ENCODE measurements at places on chromosomes 7 and 10.

- no peak for DNase-seq
These were observed 2.6 kb downstream of the GOLGA7B start for GRCh38 chr10:97852277-97852676.

- no peak for DNase-seq
These were observed 211.3 kb downstream of the SKIDA1 start for GRCh38 chr10:21314111-21314626.

DNA sequence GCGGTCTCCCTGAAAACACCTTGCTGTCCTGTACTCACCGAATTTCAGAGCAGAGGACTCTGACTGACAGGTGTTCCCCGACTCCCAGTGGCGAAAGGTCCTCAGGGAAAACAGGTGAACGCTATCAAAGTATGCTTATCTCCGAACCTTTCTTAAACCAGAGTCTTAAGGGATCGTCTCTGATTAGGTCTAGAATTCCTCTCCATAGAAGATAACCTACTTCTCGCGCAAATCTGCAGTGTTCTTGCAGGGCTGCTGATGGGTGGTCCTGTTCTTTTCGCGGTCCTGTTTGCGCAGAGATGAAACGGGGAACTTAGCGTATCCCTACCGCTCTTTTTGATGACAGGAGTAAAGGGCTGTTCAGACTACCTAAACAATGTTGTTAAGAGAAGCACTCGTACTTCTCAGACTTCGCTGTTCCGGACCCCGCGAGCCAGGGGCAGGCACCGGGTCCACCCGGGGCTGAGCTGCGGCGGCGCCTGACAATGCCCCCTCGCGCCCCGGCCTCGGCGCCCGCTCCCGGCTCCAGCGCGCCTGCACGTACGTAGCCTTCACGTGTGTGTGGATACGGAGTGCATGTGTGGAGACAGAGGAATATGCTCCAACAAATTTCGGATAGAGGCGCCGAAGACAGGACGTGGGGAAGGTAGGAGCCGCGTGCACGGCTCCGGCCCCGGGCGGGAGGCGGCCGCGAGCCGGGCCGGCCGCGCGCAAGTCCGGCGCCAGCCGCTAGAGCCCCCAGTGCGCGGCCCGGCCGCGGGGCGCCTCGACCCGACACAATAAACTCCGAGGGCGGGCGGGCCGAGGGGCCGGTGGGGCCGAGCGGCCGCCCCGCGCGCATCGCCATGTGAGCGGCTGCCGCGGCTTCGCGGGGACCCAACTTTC is 766 bp upstream of the ZMYND11 start:
- peak; percentile 48 for DNase-seq

GRCh38 chr7:18975689-18976280 is 141.7 kb downstream of the TWIST1 start:
- DNase-seq, result no peak

- DNase-seq, result no peak
These were observed 222.1 kb downstream of the NSUN6 start for GRCh38 chr10:18429335-18429734.

- DNase-seq, result peak; percentile 93
These were observed 95.4 kb downstream of the FAM53B start for GRCh38 chr10:124648738-124649137.

GRCh38 chr10:123703195-123703790 is 37.1 kb downstream of the GPR26 start:
- no peak for DNase-seq

- DNase-seq, result no peak
These were observed 50.7 kb downstream of the UBE3C start for GRCh38 chr7:157189405-157189804.

DNA sequence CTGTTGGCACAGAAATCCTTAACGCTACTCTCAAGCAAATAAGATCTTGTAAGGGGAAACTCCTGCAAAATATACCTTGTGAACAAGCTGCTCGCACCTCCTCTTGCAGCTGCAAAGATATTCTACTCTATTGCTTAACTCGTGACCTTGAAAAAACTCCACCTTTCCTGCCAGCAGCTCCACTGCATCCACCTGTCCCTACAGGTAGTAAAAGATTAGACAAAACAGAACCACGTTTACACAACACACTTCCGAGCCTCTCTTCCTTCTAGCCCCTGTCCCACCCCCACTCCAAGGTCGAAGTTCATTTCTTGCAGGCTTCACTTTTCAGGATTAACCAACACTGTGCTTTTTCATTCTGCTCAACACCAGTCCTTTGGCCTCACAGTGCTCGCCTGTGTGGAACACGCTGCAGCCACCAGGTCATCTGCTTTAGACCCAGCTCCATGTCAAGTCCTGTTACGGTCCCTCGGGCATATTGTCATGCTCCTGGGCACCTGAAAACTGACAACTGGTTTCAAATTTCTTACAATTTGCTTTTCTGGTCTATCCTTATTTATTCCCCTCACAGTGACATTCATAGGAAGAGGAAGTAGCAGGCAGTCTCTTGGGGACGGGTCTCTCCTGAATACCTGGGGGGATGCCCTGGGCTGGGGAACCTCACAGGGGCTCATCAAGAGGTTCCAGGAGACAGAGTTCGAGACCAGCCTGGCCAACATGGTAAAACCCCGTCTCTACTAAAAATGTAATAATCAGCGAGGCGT is 165.8 kb upstream of the KLF14 start:
- no peak for DNase-seq

- DNase-seq, result peak; percentile 64
These were observed 118.0 kb upstream of the PRSS58 start for GRCh38 chr7:142375710-142376313.

DNA sequence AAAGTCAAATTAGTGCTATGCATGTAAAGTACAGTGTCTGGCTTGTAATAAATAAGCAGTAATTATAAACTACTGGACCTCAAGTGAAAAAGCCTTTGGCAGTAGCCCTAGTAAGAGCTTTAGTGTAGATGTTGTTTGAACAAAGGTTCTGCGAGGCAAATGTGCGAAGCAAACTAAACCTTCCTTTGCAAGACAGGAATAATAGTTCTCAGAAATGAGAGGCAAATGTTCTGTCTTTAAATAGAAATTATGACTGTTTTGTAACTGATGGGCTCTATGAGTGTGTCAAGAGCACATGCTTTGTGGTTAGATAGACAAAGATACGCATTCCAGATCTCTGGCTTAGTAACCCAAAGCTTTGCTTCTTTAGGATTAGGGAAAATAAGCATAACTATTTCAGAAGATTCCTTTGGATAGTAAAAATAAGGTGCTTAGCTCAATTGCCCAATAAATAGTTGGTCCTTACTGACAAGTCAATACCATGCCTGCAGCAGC is 169.2 kb upstream of the CDC14C start:
- no peak for DNase-seq

GRCh38 chr7:92833766-92834506 is 2.4 kb downstream of the CDK6 start:
- peak; percentile 93 for DNase-seq

- no peak for DNase-seq
These were observed 77.4 kb upstream of the SEM1 start for GRCh38 chr7:96786998-96787395.

- DNase-seq, result no peak
These were observed 75.2 kb downstream of the DNAJB6 start for GRCh38 chr7:157412021-157412443.

DNA sequence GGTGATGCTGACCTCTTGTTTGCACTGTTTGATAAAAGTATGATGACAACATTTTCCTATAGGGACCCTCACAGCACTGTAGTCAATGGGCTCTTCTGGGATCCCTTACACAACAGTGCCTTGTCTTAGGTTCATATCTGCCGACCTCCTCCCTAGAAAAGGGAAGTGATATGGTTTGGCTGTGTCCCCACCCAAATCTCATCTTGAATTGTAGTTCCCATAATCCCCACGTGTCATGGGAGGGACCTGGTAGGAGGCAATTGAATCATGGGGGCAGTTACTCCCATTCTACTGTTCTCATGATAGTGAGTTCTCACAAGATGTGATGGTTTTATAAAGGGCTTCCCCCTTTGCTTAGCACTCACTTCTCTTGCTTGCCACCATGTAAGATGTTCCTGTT is 23.1 kb downstream of the ZC3HAV1 start:
- DNase-seq, result no peak

GRCh38 chr10:28761084-28761846 is 83.9 kb downstream of the BAMBI start:
- DNase-seq, result no peak

DNA sequence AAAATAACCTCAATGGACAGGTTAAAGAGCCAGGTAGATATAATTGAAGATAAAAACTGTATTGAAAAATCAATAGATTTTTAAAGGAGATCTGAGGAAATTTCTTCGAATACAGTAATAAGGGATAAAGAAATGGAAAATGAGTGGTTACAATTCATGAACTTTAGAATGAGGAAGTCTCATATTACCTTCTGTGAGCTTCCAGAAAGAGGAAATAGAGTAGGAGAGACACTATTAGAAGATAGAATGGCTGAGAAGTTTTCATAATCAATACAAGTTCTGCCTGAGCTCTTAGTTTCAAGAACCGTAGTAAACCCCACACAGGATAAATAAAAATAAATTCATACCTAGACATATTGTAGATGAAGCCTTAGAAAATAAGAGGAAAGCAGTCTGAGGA is 11.5 kb downstream of the SDK1 start:
- DNase-seq, result no peak

DNA sequence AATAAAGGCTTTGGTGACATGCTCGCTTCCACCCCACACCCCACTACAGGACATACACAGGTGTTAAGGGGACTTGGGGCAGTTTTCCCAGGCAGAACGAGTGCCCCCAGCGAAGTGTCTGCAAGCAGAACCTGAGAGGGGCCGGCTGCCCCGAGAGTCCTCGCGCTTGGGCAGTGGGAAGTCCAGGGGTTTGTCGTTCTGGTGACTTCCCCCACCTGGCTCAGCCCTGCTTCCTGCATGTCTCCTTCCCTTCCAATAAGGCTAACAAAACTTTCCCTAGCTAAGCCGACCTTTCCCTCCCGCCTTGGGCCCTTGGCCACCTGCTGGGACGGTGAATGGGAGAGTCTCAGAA is 916 bp downstream of the VWA2 start:
- DNase-seq, result no peak

- DNase-seq, result peak; percentile 98
These were observed 12.3 kb upstream of the OGA start for GRCh38 chr10:101830322-101831168.

GRCh38 chr7:50502947-50503346 is 52.8 kb upstream of the FIGNL1 start:
- DNase-seq, result no peak

DNA sequence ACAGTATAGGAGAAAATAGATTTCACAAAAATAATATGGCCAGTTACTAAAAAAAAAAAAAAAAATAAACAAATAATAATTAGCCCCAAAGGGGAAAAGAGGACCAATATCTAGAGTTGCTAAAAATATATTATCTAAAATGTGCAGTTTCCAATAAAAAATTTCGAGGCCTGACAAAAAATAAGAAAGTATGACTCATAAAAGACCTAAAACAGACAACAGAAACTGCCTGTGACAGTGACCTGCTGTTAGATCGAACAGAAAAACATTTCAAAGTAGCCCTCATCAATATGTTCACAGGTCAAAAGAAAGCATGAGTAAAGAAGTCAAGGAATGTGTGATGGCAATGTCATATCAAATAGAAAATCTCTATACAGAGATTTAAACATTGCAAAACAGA is 11.8 kb upstream of the TSPAN12 start:
- no peak for DNase-seq

DNA sequence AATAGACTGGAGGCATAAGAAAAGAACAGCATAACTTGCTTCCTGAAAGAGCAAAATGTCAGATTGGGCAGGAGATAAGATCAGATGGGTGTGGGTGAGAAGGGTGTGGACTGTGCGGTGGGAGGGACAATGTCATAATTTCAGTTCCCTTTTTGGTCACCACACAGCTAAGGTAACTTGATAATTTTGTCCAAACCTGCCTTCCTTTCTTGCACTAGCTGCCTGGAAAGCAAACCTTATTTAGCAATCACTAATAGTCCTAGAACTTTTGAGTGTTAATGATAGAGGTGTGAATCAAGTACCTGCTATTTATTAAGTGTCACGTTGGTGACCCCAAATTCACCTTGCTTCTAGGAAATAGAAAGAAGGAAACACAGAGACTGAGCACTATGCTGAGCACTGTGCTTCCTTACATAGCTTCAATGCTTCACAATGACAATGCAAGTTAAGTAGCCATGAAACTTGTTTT is 72.4 kb upstream of the SP4 start:
- peak; percentile 89 for DNase-seq

- DNase-seq, result peak; percentile 7
These were observed 128.4 kb upstream of the BTBD16 start for GRCh38 chr10:122142641-122143237.

DNA sequence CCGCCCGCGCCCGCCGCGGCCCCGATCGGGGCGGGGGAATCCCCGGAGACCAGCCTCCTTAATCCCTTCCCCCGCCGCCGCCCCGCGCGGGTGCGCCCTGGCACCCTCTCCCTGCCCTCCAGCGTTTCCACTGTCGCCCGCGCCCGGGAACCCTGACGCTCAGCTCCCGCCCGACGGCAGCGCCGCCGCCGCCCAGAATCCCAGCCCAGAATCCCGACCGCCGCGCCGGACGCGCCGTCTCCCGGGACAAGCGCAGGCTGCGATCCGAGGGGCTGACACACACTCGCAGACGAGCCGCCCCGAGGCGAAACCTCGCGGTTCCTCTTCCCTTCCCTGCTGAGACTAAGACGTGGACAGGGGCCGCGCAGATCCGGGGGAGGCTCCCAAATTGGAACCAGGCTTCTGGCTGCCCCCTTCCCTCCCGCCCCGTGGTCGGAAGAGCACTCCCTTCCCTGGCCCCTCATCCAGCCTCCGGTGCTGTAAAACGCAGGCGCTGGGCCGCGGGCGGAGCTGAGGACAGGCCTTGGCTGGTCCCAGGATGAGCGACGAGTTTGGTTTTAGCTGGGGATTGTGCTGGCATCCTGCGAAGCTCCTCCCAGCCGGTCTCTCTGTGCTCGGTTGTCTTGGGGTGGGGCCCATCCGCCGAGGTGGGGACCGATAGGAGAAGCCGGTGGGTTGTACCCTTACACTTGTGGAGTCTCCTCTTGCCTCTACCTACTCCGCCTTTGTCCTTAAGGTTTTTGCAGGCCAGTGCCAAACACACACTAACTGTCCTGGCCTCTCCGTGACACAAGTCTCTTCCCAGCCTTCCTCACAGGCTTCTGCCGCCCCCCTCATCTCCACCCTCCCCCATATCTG is 1.1 kb downstream of the MARVELD1 start:
- DNase-seq, result peak; percentile 87

DNA sequence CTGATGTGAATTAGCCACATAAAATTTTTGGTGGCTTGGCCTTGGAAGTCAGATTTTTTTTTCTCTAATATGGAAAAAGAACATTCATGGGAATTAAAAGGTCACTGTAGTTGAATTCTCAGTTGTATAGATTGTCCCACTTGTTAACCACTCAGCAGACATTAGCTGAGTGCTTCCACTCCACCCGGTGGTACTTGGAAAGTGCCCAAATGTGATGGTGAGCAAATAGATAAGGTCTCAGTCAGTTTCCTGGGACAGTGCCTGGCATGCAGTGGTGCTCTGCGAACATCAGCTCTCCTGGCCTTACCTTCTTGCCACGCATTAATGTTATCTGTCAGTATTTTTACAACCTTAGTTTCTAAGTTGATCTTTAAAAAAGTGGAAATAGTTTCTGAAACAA is 1.4 kb downstream of the ATP5F1C start:
- DNase-seq, result peak; percentile 90

Data from hematopoietic multipotent progenitor cell treated with erythropoietin and hydrocortisone succinate and interleukin-3 and kit ligand, for 6 days (in vitro differentiated cells).